Stimulated activated CD4-positive, alpha-beta T cell treated with anti-CD3 and anti-CD28 coated beads, TNF-alpha, amount 100 ng/mL, for 48 hours (primary cell): ENCODE measurements at places on chromosomes 2 and 18.

DNA sequence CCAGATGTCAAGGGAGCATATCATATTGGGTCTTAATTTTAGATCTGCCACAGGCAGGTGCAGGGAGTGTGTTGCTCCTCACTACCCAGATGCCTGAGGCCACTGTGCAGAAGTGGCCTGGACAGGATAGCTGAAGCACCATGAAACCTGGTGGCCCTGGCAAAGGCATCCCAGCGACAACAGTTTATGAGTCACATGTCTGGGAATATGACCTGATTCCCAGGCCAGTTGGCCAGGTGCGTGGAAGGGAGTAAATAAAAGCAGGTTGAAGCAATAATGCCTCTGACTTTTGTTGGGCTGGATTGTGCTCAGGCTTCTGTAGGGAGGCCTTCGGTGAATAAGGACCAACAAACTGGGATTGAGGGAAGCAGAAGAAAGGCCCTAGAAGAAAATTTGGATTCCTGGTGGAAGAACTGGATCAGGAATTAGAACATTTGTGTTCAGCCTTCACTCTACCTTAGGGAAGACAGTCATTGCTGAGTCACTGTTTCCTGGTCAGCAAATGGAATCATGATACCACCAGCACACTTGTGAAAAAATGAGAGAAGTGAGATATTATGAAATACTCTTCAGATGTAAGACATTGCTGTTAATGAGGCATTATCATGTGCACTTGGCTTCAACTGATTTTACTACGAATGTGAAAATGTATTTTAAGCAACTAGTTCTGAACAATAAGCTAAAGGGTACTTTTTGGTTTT lies 78.4 kb upstream of the ZNF516 start:
- DNase-seq: no peak

DNA sequence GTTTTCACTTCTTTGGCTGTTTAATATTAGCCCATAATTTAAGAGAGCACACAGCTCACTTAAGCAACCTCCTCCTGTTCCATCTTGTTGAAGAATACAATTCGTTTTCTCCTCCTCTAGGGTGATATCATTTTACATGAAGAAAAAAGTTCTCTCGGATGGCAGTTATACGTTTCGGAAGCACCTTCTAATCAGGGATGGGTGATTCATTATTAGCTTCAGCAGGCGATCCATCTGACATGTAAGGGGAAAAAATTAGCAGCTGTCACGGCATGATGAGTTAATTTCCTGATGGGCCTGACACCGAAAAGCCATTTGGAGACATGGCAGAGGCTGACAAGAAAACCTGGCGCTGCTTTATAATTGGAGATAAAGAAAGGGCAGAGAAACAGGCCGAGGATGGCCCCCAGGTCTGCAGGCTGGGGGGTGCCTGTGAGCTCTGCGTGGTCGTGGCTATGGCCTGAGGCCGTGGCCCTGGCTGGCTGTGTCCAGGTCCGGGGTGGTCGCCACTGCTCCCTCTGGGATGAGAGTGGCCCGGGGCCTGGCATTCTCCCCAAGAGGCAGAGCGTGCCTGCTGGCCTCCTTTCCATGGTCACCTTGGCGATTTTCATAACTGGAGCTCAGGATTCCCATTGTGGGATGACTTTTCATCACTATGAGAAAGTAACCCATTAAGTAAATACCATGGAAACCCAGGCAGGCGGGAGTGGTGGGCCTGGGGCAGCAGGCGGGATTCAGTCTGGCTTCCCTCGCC lies 140.1 kb downstream of the PTGR3 start:
- DNase-seq: no peak

DNA sequence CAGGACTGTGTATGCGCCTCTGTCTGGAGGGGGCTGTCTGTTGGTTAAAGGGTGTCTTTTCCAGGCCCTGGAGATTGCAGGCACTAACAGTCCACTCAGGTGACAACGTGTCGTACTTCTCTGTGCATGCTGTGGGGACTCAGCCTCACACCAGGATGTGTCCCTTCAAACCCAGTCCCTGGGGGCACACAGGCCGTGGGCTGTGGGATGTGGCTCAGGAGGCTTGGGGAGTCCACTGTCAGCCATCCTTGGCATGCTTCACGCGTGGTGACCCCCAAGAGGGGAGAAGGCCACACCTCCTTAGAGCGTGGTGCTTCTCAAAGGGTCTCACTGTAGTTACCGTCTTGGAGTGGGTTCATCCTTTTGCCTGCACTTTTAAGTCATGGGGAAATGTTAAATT lies 127.8 kb downstream of the KLHL29 start:
- no peak for DNase-seq

DNA sequence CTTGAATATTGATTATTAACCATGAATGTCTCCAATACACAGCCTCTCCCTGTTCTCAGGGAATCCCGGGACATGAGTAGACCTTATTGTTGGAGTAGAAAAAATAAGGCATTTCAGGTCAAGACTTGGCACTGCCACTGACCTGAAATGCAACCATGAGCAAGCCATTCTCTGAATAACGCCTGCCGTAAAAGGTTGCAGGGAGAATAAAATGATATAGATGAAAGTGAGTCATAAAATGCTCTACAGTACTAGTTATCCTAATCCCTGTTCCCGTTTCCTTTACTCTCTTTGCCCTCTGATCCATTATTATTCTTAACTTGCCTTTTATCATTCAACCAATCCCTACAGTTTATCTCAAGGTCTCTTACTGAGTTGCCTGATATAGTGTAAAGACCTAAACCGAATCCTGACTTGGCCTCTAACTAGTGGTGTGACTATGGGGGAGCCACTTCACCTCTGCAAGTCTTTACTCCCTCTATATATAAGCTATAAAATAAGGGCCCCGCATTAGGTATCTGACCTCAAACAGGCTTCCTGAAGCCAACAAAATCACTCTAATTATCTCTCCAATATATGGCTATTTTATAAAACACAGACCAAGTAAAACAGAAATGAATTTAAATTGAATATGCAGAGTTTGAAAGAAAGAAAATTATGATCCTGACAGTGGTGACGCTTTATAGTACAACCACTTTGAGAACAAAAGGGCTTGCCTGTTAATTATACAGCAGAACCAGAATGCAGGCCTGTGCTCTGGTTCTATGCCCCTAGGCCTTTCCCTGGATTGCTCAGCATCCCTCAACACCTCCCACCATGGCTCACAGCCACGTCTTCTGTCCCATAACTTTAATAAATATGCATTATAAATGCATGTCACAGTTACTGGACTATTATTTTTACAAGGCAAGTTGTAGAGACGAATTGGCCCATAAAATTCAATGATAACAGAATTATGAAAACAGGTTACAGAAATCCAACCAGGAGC lies 183.1 kb downstream of the STK39 start:
- no peak for DNase-seq

DNA sequence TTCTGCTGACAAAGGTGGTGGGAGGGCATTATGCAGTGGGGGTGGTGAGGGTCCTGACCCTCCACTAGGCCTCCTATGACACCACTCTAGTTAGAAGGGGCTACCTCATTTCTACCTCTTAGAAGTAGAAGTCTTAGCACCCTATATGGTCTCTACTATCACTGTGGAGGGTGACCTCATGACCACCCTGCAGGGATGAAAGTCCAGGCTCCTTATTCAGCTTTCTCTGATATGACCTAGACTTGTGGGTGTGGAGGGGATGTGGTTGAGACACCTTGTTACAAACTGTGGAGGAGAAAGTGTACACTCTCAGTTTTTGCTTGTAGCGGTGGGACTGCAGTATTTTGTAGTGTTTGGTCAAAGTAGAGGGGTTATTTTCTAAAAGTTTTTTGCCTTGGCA lies 18.6 kb downstream of the TMEM182 start:
- DNase-seq: no peak

DNA sequence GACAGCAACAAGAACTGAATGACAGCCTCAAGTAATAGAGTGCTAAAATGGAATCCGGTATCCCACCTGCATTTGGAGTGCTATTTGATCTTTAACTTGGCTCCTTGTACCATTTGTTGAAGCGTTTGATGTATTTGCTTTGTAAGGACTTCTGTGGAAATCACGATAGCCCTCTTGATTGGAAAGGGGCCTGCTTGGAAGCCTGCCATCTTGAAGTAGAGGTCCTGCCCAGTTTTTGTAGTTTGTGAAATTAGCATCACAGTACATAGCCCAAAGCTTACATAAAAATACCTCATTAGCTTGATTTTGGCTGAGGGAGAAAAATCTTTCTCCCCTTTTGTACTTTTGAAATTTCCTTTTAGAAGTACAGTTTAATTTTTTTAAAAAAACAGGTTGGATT lies 2.7 kb downstream of the CDCA7 start:
- no peak for DNase-seq

DNA sequence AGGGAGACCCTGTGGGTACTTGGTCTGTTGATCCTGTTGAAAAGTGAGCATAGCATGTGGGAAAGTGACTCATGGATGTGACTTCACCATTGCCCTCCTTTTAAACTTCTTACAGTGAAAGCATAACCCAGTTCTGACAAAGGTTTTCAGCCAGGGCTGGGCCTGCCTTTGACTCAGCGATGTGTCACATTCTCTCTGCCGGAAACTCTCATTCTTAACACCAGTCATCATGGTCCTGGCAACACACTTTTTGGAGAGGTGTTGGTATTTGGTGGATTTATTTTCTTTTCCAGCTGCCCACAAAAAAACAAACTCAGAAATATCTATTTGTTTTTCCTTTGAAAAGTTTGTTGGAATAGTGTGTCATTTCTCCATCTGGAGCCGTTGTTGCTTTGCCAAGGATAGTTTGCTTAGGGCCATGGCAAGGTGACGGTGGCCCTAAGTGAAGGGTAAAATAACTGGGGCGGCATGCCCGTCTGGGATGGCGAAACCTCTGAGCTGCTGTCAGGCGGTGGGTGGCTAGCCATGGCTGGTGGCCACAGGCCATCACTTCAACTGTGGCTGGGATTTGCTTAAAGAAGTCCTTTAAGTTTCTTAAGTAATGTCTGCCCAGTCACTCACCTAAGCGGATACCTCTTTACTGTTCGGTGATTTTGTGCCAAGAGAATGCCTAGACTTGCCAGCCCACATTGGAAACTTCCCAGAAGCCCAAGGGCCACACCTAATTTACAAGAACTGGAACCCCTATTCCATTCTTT lies 123.3 kb downstream of the LTBP1 start:
- peak; percentile 16 for DNase-seq

DNA sequence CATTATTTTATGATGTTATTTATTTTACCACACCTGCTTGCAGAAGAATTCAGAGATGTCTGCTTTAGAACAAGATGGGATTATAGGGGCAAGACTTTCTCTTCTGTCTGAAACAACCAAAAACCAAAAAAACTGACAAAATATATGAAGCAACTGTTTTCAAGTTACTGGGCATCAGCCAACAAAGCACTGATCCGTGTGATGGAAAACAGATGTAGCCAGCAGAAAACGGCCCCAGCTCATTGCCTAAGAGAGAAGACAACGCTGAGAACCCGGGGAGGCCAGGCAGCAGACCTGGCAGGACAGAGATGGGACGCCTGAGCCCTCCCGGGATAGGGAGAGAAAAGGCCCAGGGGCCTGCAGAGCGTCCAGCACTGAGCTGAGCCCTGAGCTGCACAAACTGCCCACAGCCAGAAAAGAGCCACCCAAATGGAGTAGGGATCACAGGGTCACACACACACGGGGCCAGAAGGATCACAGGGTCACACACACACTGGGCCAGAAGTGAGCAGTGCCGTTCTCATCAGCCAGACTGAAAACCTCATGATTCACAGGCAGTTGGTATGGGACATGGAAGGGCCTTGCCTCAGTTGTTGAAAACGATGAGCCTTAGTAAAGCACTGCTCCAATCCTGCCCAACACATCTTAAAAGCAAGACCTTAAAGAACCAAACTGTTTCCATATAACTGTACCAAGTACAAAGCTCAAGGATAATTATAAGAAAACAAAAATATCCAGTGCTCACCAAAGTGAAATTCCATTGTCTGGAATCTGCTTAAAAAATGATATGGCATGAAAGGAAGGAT lies 12.1 kb downstream of the PXDN start:
- DNase-seq: no peak

DNA sequence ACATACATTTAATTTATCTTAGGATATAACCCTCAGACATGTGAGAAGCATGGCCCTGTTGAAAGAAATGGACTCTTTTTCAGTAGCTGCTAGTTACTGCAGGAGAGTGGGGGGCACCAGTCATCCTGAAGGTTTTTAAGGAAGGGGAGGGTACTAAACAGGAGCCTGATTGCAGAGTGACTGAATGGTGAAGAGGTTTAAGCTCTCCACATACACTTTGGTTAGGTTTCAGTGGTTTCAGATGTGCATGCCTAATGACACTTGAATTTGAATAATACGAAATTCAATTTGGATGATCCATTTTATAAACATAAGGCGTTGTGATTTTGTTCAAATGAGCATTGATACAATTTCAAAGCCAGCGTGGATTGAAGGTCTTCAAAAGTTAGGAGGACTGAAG lies 10.9 kb upstream of the FAM237A start:
- no peak for DNase-seq

DNA sequence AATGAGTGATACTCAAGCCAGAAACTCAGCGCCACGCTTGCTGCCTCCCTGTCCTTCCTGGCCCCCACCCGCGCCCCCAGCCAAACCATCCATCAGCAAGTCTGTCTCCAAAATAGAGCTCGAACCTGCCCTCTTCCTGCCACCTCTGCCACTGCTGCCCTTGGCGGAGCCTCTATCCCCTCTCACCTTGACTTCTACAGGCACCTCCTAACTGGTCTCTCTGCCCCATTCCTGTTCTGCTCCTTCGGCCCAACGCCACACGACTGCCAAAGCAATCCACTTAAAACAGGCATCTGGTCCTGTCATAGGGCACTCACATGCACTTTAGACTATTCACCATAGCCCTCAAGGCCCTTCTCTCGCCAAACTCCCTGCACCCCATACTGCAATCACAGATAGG lies 210.3 kb upstream of the SMAD2 start:
- no peak for DNase-seq

DNA sequence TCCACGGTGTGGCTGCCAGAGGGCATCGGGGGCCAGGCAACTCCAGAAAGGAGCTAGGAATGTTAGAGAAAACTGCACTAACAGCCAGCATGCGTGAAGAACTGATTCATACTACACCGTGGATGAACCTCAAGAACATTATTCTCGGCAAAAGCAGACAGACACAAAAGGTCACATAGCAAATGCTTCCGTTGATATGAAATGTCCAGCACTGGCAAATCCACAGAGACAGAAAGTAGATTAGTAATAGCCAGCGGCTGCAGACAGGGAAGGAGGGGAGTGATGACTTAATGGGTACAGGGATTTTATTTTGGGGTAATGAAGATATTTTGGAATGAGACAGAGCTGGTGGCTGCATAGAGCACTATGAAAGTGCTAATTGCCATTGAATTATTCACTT lies 37.4 kb downstream of the SCTR start:
- no peak for DNase-seq

DNA sequence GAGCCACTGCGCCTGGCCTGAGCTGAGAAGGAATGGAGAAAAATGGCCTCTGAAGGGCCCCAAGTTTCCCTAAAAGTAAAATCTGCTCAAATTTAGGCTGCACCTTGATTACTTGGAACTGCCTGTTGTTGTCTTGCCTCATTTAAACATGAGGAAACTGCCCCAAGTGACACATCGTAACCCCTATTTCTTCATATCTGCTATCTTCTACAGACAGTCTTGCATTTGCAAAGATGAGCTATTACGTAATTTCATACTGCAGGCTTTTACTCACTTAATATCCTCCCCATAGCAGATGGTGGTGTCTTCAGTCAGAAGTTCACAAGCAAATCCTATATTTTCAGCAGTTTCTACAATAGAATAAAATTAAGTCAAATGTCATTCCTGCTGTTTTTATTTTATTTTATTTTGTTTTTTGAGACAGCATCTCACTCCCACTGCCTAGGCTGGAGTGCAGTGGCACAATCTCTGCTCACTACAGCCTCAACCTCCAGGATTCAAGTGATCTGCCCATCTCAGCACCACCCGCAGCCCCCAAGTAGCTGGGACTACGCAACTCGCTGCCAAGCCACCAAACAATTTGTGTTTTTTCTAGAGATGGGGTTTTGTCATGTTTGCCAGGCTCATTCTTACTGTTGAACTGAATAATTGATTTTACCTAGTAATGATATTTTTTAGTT lies 45.3 kb upstream of the NARS1 start:
- no peak for DNase-seq
